ENCODE measurements at places on chromosomes 16 and 17. TPM values are rescaled to one million over a fixed set of nuclear protein-coding genes. Genes with fewer than 3 reads are reported as not detected.

The LPCAT2 gene
- 80.3 TPM for total RNA-seq

The PYY gene
- not detected for total RNA-seq

The MCRIP1 gene
- 68.8 TPM for total RNA-seq

The ELMO3 gene
- total RNA-seq: 0.93 TPM

The CTRB1 gene
- total RNA-seq: not detected

The DNAH17 gene
- under 0.01 TPM for total RNA-seq

The LRRC37A gene
- 2.9 TPM for total RNA-seq

The NDUFAF8 gene
- total RNA-seq: 30.9 TPM

The MYH13 gene
- total RNA-seq: not detected

The GNG13 gene
- total RNA-seq: not detected

The CRISPLD2 gene
- 0.07 TPM for total RNA-seq

The CRLF3 gene
- total RNA-seq: 29.7 TPM

The PDILT gene
- total RNA-seq: not detected

The TEX14 gene
- total RNA-seq: under 0.01 TPM

The ALOX12 gene
- not detected for total RNA-seq

The CX3CL1 gene
- total RNA-seq: 1.7 TPM

Data from thoracic aorta endothelial cell (primary cell).